ENCODE measurements at places on chromosomes 3 and 15. TPM values are rescaled to one million over a fixed set of nuclear protein-coding genes. Genes with fewer than 3 reads are reported as not detected.

DNA sequence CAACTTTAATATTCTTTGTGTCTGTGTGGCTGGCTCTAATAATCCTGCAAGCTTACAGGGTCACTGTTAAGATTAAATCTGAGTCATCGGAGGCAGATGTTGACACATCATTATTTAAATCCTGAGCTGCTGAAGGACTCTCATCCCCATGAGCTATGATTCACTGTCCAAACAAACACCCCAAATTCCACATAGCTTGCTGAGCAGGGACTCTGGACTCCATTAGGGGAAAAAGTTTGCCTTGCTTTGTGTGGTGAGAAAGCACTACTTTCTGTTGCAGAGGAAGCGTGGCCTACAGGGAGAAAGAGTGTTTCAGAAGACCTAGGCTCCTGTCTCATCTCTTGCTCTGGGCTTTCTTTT, 213.7 kb downstream of the PDCD6IP start:
- H3K4me1 ChIP-seq: no peaks in the 10 kb centered on the region
- peak overlapping the region; percentile 45 for H3K27ac ChIP-seq
- DNase-seq: no peak
- no peaks in the 10 kb centered on the region for H3K27me3 ChIP-seq
- no peak overlapping the region for H3K4me3 ChIP-seq

- no peak overlapping the region for H3K4me3 ChIP-seq
- DNase-seq: peak; percentile 46
- H3K36me3 ChIP-seq: no peaks in the 10 kb centered on the region
- no peaks in the 10 kb centered on the region for H3K27me3 ChIP-seq
- H3K27ac ChIP-seq: no peak overlapping the region
These were observed 10.6 kb downstream of the ARHGEF26 start for GRCh38 chr3:154131830-154132229.

DNA sequence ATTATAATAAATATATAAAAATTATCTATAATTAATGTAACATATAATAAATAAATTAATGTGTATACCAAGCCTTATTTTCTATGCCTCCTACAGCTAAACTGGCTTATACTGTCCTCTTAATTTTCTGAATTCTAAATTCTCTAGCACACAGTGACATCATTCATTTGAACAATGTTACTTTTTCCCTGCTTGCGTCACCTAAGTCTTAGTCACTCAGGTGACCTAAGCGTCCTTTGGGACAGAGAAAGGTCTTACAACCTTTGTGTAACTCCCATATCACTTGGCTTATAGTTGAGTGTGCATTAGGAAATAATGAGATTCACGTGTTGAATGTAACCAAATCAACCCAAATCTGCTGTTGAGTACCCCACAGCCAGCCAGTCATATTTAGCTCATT, 48.5 kb upstream of the KCNMB2 start:
- no peak overlapping the region for H3K4me3 ChIP-seq
- no peaks in the 10 kb centered on the region for H3K27me3 ChIP-seq
- DNase-seq: no peak
- H3K36me3 ChIP-seq: no peaks in the 10 kb centered on the region

GOLGA6L4 gene
- total RNA-seq: 2.9 TPM

FOXL2NB gene
- total RNA-seq: not detected

XCR1 gene
- 2.0 TPM for total RNA-seq

- no peak overlapping the region for H3K27ac ChIP-seq
- peaks cover 13% of the 10 kb centered on the region for H3K4me1 ChIP-seq
- no peaks in the 10 kb centered on the region for H3K27me3 ChIP-seq
- no peak overlapping the region for H3K4me3 ChIP-seq
These were observed 183.2 kb downstream of the FNDC3B start for GRCh38 chr3:172222478-172223071.

DNA sequence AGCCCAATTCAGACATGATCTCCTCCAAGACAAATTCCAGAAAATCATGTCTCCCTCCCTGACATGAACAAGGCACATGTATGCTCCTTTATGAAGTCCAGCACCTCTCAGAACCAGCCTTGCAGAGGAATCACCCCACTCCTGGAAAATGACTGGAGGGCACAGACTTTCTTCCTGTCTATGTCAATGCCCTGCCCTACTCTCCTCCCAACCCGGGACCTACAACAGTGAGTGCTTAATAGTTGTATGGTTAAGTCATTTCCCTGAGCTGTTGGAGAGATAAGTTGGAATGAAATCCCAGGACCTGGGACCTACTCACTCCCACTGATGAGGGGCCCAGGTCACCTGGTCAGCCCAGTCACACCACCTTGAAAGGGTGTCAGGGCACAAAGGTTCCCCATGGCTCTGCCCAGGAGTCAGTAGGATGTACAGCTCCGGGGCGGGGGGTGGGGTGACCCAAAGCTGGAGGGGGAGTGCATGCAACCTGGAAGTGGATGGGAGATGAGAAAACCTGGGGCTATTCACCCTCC, 80.1 kb upstream of the HERC1 start:
- H3K27me3 ChIP-seq: no peaks in the 10 kb centered on the region
- no peak overlapping the region for H3K27ac ChIP-seq
- peaks cover 3% of the 10 kb centered on the region for H3K4me1 ChIP-seq
- no peaks in the 10 kb centered on the region for H3K36me3 ChIP-seq
- H3K4me3 ChIP-seq: no peak overlapping the region

GRCh38 chr3:107855710-107856109, 235.1 kb downstream of the CD47 start:
- H3K36me3 ChIP-seq: no peaks in the 10 kb centered on the region
- DNase-seq: peak; percentile 12
- no peaks in the 10 kb centered on the region for H3K27me3 ChIP-seq
- H3K4me3 ChIP-seq: no peak overlapping the region
- H3K4me1 ChIP-seq: no peaks in the 10 kb centered on the region

- H3K36me3 ChIP-seq: no peaks in the 10 kb centered on the region
- no peak overlapping the region for H3K27ac ChIP-seq
These were observed 5.7 kb downstream of the FILIP1L start for GRCh38 chr3:100108464-100109079.

DNA sequence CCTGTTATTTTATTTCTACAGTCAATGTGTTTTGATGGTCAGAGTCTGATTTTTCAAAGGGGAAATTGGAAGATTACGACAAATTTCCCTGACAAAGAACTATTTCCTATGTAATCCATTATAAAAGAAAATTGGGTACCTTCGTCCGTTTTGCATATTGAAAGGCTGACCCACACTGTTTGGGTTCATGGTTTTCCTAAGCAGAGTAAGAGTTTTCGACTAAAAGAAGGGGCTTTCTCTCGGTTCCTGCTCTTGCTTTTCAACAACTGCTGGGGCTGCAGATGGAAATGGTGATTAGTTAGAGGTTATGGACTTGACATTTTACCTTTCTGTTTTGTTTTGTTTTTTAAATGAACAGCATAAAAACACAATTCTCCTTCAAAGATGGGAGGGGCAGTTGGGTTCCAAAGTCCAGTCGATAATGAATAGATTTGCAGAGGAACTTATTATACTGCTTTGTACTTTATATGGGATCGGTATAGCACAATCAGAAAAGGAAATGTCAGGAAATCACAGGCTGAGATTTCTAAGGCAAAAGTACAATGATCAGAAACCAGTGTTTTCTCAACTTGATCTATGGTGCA, 978 bp downstream of the KCNMB2 start:
- peaks cover 31% of the 10 kb centered on the region for H3K27me3 ChIP-seq
- DNase-seq: no peak
- no peaks in the 10 kb centered on the region for H3K4me1 ChIP-seq
- no peaks in the 10 kb centered on the region for H3K36me3 ChIP-seq
- H3K27ac ChIP-seq: no peak overlapping the region
- H3K4me3 ChIP-seq: peak overlapping the region; percentile 13

GRCh38 chr3:64916192-64916798, 228.5 kb upstream of the ADAMTS9 start:
- no peaks in the 10 kb centered on the region for H3K4me1 ChIP-seq
- DNase-seq: no peak

GRCh38 chr3:129558081-129558771, 15.3 kb downstream of the H1-8 start:
- peak overlapping the region; percentile 19 for H3K27ac ChIP-seq
- DNase-seq: peak; percentile 46
- H3K4me1 ChIP-seq: peaks cover 79% of the 10 kb centered on the region
- H3K4me3 ChIP-seq: no peak overlapping the region
- no peaks in the 10 kb centered on the region for H3K27me3 ChIP-seq
- peaks cover 83% of the 10 kb centered on the region for H3K36me3 ChIP-seq

COLQ gene
- total RNA-seq: 2.4 TPM

DNA sequence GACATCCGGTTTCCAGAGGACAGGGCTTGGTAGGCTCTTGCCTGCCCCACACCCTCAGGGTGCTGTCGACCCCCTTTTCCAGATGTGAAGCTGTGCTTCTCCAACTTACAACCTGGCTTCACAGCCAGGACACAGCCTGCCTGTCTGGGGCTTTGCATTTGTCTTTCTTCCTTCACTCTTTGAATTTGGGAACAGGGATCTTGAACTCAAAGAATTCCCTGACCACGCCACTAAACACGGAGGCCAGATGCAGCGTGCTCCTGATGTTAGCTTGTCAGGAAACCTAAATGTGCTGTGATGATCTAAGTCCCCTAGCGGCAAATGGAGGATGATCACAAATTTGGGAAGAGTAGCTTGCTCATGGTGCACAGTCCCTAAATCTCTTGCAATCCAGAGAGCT, 244.8 kb upstream of the RGMA start:
- DNase-seq: no peak
- no peak overlapping the region for H3K27ac ChIP-seq
- peaks cover 6% of the 10 kb centered on the region for H3K27me3 ChIP-seq
- H3K36me3 ChIP-seq: no peaks in the 10 kb centered on the region

SLC22A13 gene
- total RNA-seq: 0.32 TPM

DNA sequence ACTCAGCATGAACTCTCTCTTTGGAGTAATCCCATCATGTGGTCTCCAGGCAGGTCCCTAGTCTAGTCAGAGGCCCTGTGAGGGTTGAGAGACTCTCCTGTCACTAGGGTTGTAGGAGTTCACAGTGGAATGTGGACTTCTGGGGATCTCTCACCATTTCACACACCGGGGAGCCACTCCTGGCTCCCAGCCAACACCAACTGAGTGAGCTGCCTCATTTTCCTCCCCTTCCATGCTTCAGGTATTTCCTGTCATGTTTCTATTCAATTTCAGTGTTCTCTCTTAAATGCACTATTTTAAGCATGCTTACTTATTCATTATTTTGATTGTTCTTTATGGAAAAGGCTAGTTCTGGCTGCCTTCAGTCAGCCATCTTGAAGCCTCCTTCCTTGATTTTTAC, 467.5 kb upstream of the ARL6 start:
- no peaks in the 10 kb centered on the region for H3K4me1 ChIP-seq
- H3K4me3 ChIP-seq: no peak overlapping the region
- no peaks in the 10 kb centered on the region for H3K36me3 ChIP-seq
- no peaks in the 10 kb centered on the region for H3K27me3 ChIP-seq
- DNase-seq: no peak
- H3K27ac ChIP-seq: no peak overlapping the region

- DNase-seq: no peak
- H3K4me3 ChIP-seq: no peak overlapping the region
- H3K36me3 ChIP-seq: no peaks in the 10 kb centered on the region
- no peaks in the 10 kb centered on the region for H3K4me1 ChIP-seq
- H3K27ac ChIP-seq: no peak overlapping the region
- H3K27me3 ChIP-seq: no peaks in the 10 kb centered on the region
These were observed 16.2 kb downstream of the CCDC33 start for GRCh38 chr15:74252291-74252690.

DNA sequence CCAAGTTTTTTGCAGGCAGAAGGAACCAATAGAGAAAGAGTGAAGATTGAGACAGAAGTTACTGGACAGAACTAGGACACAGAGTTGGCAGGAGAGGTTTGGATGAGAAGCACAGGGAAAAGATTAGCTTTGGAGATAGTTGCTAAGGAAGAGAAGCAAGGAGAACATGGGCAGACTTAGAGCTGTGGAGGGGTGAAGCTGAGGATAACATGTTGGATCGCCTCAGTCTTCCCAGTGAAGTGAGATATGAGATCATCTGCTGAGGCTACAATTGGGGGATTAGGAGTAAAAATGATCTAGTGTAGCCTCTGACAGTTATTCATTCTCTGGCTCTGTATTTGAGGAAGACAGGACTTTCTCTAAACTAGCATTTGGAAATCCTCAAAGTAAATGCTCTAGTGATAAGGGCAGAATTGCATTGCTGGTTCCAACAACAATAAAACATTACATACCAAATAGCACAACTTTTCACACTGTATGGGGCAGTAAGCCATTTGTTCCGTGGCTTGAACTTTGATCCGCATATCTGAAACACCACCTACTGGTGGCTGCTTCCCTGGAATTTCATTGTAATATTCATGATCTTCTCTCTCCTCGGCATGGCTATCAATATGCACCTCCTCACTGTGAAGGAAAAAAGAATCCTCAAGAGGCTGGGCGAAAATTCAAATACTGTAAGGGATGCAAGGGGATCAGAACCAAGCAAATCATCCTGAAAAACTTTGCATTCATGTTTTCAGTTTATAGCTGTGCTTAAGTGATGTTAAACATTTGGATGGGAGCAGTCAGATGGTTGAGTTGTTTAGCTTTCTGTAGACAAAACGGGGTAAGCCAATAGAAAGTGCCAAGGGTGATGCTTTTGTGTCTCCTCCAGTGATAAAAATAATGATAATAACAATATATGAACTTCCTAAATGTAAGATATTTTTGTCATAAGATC, 22.2 kb upstream of the EID1 start:
- H3K4me3 ChIP-seq: no peak overlapping the region
- H3K36me3 ChIP-seq: no peaks in the 10 kb centered on the region
- H3K4me1 ChIP-seq: no peaks in the 10 kb centered on the region
- H3K27me3 ChIP-seq: no peaks in the 10 kb centered on the region
- no peak overlapping the region for H3K27ac ChIP-seq

DNA sequence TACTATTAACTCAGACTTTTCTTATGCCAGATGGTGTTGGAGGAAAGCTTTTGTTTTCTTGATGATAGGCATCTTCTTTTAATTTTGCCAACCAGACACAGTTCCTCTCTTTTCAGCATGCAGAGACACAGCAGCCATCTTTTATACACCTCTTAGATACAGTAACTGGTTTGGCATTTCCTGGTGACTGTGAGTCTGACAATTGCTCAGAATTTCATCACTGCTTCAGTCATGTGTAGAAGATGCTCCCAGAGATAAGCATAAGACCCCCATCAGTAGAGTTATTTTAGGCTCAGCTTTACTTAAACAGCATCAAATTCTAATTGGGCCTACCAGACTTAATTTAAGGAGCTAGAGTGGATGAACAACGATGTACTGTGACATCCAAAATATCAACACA, 779.0 kb downstream of the SQOR start:
- H3K36me3 ChIP-seq: no peaks in the 10 kb centered on the region
- H3K4me1 ChIP-seq: no peaks in the 10 kb centered on the region

TRIM69 gene
- 30.8 TPM for total RNA-seq

FBXL2 gene
- 7.5 TPM for total RNA-seq

CGGBP1 gene
- total RNA-seq: 69.9 TPM

- no peaks in the 10 kb centered on the region for H3K27me3 ChIP-seq
- H3K4me3 ChIP-seq: no peak overlapping the region
- H3K36me3 ChIP-seq: peaks cover 38% of the 10 kb centered on the region
- peaks cover 17% of the 10 kb centered on the region for H3K4me1 ChIP-seq
- peak overlapping the region; percentile 26 for H3K27ac ChIP-seq
- no peak for DNase-seq
These were observed 7.9 kb downstream of the NBEAL2 start for GRCh38 chr3:46987319-46987742.

Data from left lung (tissue), 14 donors.